ENCODE measurements at places on chromosomes 1 and 21. TPM values are rescaled to one million over a fixed set of nuclear protein-coding genes. Genes with fewer than 3 reads are reported as not detected.

DNA sequence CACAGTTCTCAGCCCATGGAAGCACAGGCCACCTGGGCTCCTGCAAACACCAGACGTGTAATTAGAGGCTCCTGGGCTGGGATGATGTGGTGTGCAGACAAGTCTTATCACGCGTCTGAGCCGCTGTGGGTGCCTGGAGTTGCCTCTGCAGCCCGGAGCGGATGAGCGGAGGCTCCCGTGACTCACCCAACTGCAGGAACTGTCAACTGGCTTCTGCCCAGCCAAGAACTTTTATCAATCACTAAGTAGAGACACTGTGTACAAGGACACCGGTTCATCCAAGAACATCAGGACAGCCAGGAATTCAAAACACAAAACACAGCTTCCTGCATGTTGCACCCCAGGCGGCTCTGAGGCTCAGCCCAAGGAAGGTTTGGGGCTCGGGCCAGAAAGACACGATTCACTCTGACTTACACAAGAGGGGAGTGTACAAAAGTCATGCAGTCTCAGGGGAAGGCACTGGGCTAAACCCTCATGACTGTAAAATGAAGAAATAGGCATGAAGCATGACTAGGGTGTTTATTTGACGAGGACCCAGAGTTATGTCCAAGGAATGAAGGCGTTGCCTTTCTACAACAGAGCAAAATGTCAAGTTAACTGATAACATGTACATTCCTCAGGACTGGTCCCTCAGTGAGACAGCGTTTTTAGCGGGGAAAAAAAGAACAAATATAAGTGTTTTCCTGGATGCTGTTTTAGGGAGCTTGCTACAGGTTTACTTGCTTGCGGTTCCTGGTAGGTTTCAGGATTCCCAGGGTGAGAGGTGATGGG, 21.1 kb downstream of the ERRFI1 start:
- no peak for DNase-seq

DNA sequence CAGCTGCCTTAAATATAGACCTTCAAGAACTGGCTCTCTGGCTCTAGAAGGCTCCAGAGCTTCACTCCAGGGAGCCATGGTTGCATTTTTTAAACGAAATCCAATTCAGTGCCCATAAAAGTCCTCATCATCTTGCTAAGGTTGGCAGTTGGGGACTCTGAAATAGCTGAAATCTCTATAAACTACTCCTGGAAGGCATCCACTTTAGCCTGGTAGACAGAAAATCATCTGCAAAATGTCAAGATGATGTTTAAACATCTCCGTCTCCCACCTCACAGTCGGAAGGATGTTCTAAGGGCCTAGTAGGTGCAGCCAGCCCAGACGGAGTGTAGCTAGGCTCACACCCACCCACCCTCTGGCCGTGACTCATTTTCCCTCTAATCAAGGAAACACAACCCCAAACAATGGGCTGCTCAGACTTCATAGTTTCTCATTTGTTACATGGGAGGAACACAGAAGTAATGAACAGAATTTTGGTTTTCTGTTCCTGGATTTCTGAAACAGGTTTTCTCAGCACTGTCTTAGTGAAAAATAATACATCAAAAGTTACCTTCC, 235.4 kb upstream of the KAZN start:
- no peak for DNase-seq

- DNase-seq, result no peak
Measured at GRCh38 chr1:4214826-4215225, 314.8 kb upstream of the C1orf174 start.

DNA sequence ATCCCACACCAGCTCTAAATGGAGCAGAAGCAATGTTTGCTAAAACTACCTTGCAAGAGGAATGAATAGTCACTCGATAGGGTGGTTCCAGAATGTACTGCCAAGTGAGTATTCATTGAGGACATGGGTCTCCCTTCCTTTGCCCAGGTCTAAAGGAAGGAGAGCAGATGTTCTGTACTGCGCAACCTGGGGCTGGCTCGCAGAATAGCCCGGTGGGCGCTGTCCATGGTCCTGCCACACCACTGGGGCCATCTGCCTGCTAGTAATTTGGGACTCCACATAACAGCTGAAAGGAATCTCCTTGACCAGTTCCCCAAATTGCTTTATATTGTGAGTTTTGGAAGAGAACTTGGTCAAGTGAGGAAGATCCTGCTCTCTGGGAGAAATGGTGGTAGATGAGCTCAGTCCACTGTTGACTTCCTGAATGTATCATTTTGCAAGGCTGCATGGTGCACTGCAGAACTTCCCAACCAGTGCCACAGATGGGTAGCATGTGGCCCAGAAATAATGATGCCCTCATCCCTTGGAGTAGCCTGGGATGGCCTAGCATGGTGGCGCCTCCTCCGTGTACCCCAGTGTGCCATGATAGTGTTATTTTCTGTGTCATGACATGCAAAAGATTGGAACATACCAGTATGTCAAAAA, 5.7 kb downstream of the SLC6A17 start:
- peak; percentile 88 for DNase-seq

The ADAM30 gene
- total RNA-seq, result not detected

The RHBG gene
- total RNA-seq, result 0.71 TPM

The LCE2C gene
- total RNA-seq, result not detected

Measured in progenitor cell of endocrine pancreas (in vitro differentiated cells).